ENCODE measurements at places on chromosomes 12 and 14. TPM values are rescaled to one million over a fixed set of nuclear protein-coding genes. Genes with fewer than 3 reads are reported as not detected.

Gene ERC1
- 46.5 TPM for total RNA-seq

Gene TRHDE
- total RNA-seq: 7.3 TPM

Gene TAS2R14
- 2.1 TPM for total RNA-seq

Gene LRCOL1
- 0.17 TPM for total RNA-seq

Gene CCDC177
- total RNA-seq: not detected

Gene C1QL4
- 0.17 TPM for total RNA-seq

Gene PLXNC1
- total RNA-seq: 86.9 TPM

Gene BRMS1L
- 3.9 TPM for total RNA-seq

Gene KRT5
- total RNA-seq: not detected

Gene AMHR2
- total RNA-seq: not detected

Gene RNFT2
- total RNA-seq: 2.3 TPM

Gene GNPTAB
- 49.7 TPM for total RNA-seq

Gene ART4
- total RNA-seq: not detected

Gene CDCA4
- 7.9 TPM for total RNA-seq
